Bronchial epithelial cell (primary cell): ENCODE measurements at places on chromosomes 2 and 18. TPM values are rescaled to one million over a fixed set of nuclear protein-coding genes. Genes with fewer than 3 reads are reported as not detected.

PAX8 gene
- 3.5 TPM in 1 of 2 replicates, not detected in the other for total RNA-seq

REG3G gene
- total RNA-seq = not detected in 2 replicates

EMILIN2 gene
- total RNA-seq = 0.38 and 1.3 TPM in 2 replicates

CNDP1 gene
- total RNA-seq = not detected in 2 replicates

MC5R gene
- not detected in 2 replicates for total RNA-seq

CROCC2 gene
- 0.26 TPM in 1 of 2 replicates, not detected in the other for total RNA-seq

GRCh38 chr2:70340761-70341476, 39.1 kb upstream of the FAM136A start:
- peak; percentile 68 for DNase-seq

- no peak for DNase-seq
These were observed 3.5 kb upstream of the CD226 start for GRCh38 chr18:69951182-69951581.

GRCh38 chr2:219252084-219252483, 959 bp upstream of the TUBA4B start:
- peak; percentile 75 for DNase-seq

- DNase-seq = no peak
These were observed 153.8 kb downstream of the AQP4 start for GRCh38 chr18:26711756-26712155.

DNA sequence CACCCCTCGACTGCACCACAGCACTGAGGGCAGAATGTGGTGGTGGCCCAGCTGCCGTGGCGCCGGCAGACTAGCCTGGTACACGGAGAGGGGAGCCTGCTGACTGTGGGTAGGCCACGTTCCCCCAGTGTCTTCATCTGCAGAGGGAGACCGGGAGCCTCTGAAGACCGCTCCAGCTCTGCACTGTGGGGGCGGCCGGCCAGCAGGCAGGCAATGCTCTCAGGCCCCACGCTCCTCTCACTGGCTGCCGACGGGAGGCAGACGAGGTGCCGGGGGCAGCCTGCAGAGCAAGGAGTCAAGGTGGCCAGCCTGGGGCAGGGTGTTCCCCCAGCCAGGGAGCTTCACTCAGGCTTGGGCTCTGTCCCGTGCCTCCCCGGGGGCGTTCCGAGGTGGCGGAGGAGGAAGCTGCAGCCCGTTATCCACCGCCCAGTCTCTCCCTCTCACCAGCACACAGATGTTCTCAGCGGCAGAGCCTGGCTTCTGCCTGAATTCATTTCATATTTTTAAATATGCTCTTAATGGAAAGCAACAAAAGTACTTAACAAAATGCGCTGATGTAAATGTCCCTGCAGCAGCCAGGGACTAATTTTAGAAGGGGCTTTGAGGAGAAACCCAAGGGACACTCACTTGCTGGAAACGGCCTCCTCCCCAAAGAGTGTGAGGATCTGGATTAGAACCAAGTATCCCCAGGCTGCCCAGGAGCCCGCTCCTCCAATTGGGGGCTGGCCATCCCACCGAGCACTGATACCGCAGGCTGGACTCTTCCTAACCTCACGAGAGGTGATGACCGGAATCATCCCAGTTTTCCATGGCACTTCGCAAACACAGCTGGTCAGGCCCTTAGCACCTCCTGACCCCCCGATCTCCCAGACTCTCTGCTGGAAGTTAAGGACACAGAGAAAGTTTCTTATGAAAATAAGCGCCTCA, 87.8 kb downstream of the HDAC4 start:
- DNase-seq = no peak

DNA sequence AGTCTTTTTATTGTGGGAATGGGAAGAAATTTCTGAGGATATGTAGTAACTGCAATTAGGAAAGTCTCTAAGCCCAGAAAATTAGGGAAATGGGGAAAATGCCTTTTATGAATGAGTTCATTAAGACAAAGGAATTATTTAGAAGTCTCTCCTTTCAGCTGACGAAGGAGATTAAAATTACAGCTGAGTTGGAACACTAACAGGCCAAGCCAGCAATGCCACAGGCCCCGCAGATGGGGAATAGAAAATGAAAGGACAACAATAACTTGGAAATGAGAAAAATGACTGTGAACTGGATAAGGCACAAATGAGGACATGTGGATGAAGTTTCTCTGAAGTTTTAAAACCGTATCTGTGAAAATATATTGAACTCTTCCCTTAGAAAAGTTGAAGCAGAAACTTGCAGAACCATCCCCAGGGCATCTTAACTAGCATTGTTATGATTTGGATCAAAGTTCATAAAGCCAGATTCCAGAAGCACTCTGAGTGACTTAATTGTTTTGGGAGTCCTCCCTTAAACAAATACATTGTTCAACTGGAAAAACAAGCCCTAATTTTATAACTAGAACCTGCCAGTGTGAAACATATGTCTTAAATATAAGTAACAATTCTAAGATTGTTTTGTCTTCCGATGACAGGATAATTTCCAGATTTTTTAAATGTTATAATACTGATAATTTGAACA, 51.3 kb downstream of the C2orf76 start:
- peak; percentile 8 for DNase-seq

DNA sequence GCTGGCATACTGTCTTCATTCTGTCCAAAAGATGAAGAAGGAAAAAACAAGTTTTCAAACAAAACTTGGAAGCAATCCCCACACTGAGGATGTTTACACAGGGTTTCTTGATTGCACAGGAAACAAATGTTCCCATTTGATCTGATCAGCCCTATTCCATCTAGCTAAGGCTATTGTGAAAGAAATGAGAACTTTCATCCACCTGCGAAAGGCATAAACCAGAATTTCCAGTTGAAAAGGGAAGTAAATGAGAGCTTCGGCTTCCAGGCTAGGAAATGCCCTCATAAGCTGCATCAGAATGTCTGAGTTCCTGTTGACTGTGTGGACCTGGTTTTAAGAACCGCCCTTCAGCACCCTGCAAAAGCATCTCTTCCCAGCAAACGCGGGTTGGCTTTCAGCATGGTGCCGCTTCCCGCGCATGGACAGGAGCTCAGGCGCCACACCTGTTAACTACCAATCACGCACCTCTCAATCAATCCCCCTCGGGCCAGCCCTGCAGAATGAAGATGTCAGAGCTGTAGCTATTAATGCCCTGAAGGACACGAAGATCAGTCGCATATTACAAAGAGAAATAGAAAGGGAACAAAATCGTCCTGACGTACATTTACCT, 850.4 kb downstream of the GALR1 start:
- DNase-seq = no peak

- DNase-seq = no peak
These were observed 10.3 kb upstream of the GALNT14 start for GRCh38 chr2:31148514-31148913.

DNA sequence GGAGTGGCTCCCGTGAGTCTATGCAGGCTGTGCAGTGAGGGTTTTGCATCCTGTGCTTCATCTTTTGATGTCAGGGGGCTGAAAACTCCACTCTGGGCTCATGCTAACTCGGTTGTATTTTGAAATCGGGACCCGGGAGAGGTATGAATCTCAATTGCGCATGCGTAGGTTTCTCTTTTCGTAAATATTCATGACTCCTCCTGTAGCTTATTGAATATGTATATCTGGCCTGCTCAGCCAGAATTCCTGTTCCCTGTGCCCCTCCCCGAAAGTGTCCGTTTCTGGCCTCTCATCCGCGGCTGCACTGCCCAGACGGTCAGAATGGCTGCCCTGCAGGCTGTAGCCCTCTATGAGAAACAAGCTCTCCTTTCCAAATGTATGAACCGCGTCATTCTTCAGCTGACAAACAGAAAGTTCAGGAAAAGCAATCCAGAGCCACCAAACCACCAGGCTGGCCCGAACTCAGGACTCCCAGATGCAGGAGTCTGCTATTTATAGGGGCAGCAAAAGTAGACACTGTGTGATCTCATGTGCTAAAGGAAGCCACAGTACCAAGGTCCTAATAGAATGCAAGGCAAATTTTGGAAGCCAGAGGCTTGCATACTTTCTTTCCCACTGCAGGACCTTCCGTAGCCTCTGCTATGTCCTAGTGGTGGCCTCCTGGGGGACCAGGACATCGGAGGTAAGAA, 41.7 kb downstream of the AKAIN1 start:
- DNase-seq = no peak
